ENCODE measurements at places on chromosomes 12 and 14.

- peak; percentile 3 for DNase-seq
These were observed 5.5 kb upstream of the BDKRB1 start for GRCh38 chr14:96250485-96250884.

DNA sequence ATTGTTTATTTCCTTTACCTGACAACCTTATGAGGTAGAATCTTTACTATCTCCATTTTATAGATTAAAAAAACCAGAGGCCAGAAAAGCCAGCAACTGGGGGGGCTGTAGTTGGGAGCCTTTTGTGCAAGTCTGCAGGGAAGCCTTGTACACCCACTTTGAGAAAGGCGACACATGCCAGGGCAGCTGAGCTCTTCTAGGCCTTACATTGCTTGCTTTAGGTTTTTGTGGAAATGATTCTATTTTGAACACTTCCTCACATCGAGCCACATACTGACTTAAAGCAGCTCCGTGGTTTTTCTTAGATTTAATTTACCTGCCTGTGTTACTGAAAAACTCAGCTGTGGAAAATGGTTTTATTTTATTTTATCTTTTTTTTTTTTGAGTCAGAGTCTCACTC is 34.6 kb downstream of the EP400 start:
- DNase-seq = no peak

GRCh38 chr12:112782943-112783342 is 8.6 kb upstream of the RPH3A start:
- DNase-seq = no peak

DNA sequence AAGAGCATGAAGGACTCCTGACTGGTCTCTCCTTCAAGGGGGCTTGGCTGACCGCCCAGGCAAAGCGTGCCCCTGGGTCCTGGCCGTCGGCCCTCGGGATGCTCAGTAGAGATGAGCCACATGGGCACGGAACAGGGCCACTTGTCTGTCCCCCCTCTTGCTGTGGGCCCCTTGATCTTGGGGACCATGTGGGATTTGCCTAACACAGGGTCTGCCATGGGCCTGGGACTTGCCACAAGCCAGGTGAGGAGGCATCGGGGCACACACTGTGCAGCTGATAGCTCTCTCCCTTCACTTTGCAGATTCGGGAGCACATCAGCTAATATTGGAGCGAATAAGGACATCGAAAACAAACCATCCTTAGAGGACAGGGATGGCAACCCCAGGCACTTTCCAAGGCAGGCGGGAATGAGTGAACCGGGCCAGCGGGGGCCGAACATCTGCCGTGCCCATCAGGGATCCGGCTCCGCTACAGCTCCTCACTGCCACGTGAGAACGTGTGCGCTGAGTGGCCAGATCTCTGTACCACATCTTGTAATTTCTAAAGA is 88.1 kb downstream of the PIWIL1 start:
- DNase-seq = no peak

- DNase-seq = peak; percentile 68
These were observed 8.6 kb downstream of the PPP1R1A start for GRCh38 chr12:54579696-54580333.

DNA sequence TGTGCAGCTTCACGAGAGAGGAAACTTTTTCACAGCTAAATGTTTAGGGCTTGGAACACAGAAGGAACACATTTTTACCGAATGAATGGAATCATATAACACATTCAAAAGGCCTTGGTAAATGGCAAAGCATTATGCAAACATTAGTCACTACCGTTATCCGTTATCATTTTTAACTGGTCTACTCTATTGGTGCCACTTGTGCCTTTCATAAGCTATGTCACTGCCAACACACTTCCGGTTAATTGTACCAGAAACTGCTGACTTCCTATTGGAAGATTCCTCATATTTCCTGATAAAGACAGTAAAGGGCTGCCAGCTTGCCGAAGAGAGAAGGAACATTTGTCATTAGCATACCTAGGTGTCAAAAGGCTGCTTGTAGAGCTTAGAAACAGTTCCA is 169.2 kb downstream of the APAF1 start:
- DNase-seq = no peak

DNA sequence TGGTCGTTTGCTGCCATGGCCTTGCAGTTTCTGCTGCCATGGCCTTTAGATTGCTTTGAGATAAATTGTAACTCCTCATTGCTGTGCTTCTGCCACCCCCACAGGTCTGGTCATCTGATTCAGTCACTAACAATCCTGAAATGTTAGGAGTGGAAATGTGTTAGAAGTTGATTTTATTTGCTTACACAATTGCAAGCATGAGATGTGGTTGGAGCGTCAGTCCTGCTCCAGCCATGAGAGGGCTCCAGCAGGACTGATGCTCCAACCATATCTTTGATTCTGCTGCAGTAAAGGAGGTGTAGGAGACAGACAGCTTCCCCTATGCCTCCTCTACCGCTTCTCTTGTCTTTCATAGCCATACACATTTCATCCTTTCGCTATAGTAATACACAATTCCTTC is 226.8 kb upstream of the RGS6 start:
- DNase-seq = no peak

DNA sequence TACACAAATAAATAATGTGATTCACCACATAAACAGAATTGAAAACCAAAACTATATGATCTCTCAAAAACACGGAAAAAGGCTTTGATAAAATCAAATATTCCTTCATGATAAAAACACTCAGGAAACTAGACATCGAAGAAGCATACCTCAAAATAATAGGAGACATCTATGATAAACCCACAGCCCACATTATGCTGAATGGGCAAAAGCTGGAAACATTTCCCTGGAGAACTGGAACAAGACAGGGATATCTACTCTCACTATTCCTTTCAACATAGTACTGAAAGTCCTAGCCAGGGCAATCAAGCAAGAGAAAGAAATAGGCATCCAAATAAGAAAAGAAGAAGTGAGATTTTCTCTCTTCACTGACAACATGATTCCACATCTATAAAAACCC is 371.5 kb upstream of the ATXN7L3B start:
- no peak for DNase-seq

GRCh38 chr12:53612978-53613377 is 13.2 kb downstream of the ATF7 start:
- DNase-seq = no peak

- no peak for DNase-seq
These were observed 5.3 kb downstream of the ANKS1B start for GRCh38 chr12:99979471-99979870.

GRCh38 chr12:31003861-31004640 is 69.6 kb upstream of the DDX11 start:
- no peak for DNase-seq

- DNase-seq = peak; percentile 34
These were observed 347 bp downstream of the SYNDIG1L start for GRCh38 chr14:74425525-74426201.

DNA sequence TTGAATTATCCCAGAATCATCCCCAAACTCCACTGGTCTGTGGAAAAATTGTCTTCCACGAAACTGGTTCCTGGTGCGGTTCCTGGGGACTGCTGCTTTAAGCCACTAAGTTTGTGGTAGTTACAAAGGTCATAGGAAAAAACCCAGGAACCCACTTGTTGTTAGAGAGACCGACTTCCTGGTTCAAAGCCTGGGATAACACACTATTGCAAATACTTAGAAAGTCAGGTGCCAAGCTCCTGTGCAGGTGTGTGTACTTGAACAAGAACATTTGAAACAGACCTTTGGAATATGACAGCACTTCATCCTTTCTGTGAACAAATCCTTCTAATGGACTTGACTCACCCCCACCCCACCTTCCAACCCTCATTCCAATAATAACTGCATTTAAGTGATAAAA is 519.6 kb downstream of the GLT1D1 start:
- DNase-seq = no peak

DNA sequence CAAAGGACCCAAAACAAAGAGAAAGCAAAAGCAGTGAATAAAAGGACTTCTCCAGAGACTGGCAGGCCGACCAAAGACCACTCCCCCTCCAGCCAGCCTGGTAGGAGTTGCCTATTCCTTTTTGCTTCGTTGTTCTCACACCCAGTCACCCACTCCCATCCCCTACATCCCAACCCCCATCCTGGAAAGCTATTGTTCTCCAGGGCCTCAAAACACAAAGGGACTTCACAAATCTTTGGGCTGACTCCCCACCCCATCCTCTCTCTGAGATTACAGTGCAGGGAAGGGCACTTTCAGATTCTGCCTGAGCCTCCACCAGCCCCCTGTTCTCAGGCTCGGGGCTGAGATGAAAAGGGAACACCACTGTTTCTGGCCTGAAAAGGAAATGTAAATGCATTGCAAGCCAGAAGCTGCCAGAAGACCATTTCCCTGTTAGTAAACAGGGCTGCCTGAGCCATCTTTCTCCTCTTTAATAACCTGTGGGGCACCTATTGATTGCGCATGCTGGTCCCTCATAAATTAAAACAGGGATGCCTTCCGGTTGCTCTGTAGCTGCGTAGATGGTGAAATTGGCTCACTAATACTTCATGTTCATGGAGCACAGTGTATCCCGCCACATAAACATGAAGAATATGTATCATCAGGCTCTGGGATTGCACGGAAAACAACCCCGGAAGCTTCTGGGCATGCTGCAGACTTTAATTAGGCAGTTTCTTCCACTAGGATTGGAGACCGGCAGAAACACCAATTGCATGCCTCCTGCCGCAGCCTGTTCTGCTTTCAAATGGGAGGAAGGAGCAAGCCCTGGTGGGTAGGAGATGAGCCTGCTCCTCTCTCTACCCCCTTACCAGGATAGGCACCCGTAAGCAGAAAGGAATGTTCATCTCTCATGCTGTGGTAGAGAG is 130.3 kb upstream of the FUT8 start:
- DNase-seq = peak; percentile 78

- DNase-seq = no peak
These were observed 34.3 kb upstream of the TEX22 start for GRCh38 chr14:105363847-105364708.

- no peak for DNase-seq
These were observed 5.0 kb upstream of the DDX47 start for GRCh38 chr12:12807970-12808702.

GRCh38 chr14:87600240-87600639 is 392.7 kb downstream of the GALC start:
- no peak for DNase-seq

- DNase-seq = no peak
These were observed 106.9 kb downstream of the PRKD1 start for GRCh38 chr14:29820785-29821184.

All from posterior cingulate gyrus (tissue), 11 donors.